ENCODE measurements at places on chromosomes 13 and 19.

- DNase-seq, result no peak
Observed at GRCh38 chr13:65504213-65504612, 1725.9 kb downstream of the PCDH9 start.

DNA sequence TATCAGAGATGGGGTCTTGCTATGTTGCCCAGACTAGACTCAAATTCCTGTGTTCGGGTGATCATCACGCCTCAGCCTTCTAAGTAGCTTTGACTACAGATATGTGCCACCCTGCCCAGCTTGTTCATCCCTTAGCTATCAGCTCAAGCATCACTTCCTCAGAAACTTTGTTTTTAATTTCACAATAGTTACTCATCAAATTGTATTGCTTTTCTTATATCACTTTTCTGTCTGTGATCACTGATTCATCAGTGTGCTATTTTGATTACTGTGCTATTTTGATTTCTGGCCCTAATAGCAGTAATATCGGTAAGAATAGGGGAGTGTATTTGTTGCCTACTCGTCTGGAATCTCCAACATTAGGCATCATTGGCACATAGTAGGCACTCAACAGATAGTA lies 878.6 kb upstream of the PCDH20 start:
- no peak for DNase-seq

DNA sequence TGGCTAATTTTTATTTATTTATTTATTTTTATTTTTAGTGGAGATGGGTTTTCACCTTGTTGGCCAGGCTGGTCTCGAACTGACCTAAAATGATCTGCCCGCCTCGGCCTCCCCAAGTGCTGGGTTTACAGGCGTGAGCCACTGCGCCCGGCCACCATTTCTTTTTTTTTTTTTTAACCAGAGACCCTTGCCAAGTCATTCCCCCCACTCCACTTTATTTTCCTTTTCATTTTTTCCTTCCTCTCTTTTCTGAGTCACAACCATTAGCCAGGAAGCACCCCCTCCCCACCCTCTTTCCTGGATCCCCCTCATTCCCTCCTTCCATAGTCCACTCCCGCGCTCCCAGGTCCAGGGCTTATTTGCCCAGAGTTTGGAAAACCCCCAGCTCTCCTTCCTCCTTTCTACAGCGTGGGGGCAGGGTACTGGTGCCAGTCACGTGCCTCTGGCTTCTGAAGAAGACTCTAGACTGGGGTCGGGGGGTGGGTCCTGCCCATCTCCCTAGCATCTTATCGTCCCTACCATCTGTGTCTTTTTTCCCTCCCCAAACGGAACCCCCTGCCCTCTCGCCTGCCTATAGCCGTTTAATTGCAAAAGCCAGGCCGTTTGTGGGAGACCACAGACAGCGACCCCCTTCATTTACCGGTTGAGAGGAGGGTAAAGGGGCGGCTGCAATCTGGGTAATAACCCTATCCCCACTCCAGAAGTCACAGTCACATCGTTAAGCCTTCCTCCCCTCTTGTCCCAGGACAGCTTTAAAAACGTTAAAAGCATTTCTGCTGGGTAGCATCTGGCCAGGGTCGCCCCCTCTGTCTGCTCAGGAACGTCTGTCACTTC lies 1.1 kb upstream of the CALR start:
- DNase-seq, result no peak

DNA sequence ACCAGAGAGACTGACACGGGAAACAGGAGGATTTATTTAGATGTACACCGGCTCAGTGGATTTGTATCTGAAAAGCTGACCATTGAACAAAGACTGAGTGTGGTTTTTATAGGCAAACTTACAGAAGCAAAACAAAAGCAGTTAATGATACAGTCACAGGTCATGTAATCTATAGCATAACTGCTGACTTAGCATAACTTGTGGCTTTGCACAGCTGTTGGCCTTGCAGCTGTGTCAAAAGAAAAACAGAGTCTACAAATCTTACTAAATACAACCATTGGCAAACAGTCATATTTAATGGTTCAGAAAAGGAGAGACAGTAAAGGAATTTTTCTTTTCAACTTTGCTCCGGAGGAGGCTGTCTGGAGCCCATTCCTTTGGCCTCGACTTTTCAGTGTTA lies 2.3 kb upstream of the ILF3 start:
- DNase-seq, result no peak

DNA sequence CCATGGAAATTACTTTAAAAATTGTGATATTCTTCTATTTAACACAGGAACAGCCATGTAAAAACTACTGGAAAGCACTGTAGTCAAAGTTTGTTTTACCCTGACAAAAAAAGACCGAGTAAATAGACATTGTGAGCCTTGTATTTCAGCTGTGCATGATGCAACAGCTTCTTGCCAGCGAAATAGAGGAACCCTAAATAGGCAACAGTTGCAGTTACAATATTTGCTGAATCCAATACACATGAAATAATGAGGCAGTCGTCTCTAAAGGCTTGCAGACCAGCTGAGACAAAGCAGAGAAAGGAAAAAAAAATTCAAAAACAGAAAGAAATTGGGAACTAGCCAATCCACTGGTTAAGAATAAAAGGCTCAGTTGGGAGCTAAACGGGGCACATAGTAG lies 1001.1 kb downstream of the OLFM4 start:
- no peak for DNase-seq

DNA sequence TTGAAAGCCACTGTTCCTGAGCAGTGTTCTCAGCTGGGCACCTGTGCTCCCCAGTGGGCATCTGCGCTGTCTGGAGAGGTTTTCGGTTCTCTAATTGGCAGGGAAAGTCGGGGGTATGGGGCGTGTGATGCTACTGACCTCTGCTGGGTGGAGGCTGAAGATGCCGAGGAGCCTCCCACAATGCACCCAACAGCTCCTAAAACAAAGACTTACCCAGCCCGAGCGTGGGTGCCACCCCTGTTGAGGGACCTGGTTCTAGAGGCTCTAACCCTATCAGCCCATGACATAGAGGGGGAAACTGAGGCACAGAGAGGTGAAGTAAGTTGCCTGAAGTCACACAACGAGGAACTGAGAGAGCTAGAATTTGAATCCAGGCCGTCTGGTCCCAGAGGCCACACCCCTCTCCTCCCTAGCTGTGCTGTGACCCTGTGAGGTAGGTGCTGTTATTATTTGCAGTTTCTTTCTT lies 2.3 kb downstream of the SPACA4 start:
- peak; percentile 36 for DNase-seq

DNA sequence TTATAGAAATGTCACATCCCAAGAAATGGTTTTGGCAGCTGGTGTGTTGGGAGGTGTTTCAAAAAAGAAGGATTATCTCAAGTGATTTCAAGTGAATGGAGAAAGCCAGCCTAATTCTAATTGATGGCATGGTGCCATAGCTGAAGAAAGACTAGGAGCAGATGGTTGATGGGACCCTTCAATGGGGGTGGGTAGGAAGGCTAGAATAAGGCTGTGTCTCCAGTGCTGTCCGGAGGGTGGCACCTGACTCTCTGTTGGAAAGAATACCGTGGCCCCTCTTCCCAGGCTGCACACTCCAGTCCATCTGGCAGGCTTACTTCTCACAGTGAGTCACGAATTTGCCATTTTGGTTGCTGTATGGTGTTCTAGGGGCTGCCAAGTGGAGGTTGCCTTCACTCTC lies 51.0 kb upstream of the GPR12 start:
- DNase-seq, result no peak

DNA sequence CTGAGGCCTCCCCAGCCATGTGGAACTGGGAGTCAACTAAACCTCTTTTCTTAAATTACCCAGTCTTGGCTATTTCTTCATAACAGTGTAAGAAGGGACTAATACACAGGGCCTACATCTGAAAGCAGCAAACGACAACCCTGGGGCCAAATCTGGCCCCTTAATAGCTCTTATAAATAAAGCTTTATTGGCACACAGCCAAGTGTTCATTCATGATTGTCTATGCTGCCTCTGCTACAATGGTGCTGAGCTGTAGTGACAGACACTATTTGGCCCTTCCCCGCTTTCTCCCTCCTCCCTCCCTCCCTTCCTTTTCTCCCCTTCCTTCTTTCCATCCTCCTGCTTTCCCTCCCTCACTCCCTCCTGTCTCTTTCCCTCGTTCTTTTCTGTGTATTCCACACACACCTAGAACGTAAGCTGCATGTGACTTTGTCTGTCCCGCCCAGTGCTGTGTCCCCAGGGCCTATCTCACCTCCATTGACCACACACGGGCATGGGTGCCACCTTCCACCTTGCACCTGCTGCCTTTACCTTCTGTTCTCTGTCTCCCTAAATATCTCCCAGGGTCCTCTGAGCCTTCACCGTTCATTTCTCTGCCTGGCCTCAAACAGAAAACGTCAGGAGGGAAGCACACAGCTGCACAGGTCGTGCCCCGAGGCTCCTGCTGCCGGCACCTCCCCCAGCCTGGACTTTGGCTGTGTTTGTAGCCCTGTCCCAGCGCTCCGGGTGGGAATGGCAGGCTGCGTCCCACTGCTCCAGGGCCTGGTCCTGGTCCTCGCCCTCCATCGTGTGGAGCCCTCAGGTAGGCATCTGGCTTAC lies at the start of gene PROZ:
TSS of gene PROZ (plus strand) at position 720 of the 819 bp plus-strand sequence. CDS start at position 733, 13 bp downstream.
- DNase-seq, result no peak

DNA sequence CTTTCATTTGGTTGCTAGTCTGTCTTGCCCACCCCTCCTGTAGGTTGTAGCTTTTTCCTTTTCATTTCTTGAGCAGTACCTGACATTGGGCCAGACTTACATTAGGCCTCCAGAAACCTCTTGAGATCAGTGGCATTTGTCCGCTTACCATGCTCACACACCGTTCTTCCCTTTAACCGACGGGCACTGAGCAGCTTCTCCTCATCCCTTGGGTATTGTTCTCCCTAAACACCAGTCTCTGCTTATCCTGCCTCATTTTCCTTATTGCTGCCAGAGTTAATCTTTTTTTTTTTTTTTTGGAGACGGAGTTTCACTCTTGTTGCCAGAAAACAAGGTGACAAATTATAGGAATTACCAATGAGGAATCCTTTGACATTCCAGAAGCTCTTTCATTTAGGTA lies 27.2 kb upstream of the KCTD4 start:
- no peak for DNase-seq

DNA sequence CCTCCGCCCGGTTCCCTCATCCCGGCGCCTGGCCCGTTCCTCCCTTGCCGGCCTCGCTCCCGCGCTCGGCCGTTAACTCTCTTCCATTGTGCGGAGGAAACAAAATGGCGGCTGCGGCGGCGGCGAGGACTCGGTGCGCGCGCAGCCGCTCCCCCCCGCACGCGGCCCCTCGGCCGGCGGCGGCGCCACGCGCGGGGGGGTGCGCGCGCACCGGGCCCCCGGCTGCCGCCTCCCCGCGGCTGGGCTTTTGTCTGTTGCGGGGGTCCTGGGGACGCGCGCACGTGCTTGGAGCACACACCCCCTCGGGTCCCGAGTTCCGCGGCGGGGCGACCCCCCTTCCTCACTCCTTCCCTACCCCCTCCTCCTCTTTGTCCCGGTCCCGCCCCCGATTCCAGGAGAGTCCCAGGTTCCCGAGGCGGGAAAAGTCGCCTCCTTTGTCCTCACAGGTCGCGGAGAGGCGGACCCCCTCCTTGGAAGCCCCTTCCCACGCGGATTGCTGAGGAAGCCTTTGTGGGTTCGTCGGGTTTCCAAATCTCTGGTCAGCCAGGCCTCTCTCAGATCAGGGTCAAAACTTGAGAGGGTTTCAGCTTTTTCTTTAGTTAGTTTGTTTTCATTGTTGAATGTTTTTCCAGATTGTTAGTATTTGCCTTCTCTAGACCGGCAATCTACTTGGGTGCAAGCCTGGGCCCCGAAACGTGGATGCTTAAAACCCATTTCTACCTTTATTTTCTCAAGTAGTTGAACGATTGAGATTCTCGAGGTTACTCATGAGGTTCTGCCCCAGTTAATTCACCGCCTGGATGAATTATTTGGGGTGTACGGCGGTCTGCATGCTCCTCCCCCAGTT lies 687 bp downstream of the ILF3 start:
- no peak for DNase-seq

DNA sequence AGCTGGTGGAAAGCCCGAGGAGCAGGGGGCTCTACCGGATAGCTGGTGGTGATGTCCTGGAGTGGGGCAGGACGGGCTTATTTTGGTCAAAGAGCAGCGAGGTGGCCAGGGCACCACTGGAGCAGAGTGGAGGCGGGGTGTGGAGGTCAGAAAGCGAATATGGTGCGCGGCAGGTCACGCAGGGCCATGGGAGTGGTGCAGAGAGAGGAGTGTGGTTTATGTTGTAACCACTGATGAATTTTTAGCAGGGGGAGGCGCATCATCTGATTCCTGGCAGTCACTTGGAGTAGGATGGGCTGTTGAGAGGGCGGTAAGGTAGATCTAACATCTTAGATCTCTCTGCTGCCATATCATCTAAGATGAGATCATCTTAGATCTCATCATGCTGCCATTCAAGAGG lies 1.4 kb upstream of the ZNF414 start:
- DNase-seq, result no peak

- DNase-seq, result no peak
Observed at GRCh38 chr13:52359534-52359933, 46.4 kb downstream of the THSD1 start.

DNA sequence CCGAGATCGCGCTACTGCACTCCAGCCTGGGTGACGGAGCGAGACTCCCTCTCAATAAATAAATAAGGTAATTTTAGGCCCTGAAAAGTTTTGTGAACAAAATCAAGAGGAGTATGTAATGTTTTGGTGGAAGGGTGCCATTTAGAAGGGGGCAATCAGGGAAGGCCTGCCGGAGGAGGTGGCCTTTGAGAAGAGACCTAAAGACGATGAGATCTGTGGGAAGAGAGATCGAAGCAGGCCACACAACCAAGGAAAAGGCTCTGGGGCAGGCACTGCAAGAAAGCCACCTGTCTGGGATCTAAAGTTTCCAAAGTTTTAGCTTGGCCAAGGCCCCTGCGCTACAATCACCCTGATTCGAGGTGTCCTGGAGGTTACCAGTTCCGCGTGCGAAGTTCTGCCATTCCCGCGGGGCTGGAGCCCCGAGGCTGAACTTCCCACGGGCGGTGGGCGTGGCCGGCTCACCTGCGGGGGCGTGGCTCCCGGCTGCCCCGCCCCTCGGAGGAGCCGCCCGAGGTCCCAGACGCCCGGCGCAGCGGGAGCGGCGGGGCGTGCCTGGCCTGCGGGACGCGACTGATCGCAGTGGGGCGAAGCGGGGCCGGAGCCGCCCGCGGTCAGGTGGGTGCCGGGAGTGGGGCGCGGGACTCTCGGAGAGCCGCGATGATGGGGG lies at the start of gene KLC3:
TSS of gene KLC3 (plus strand) at position 519 of the 667 bp plus-strand sequence. CDS start 4,792 bp downstream, outside the sequence.
- no peak for DNase-seq

DNA sequence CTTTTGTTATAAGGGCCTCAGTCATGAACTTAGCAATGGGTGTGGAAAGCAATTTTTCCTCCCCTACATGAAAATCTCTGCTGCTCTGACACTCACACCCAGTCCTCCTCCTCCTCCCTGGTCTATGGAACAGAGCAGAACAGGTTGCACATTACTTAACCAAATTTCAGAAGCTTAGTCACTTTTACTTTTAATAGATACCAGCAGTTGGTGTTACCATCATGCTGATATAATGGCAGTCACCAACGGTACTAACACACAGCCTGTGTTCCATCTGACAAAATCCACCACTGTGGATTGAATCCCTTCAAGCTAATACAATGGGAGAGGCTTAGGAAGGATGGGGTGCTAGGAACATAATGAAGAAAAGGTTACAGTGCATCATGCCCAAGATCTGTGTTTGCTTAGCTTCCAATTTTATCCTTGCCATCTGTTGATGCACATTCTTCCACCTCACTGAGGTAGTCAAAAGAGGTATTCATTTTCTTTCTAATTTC lies 9.8 kb downstream of the TPT1 start:
- DNase-seq, result no peak

GRCh38 chr19:17264641-17264979 lies at the start of gene USHBP1:
Gene USHBP1 (minus strand): TSS chr19:17264745. CDS start chr19:17264299, 446 bp downstream.
- DNase-seq, result no peak

- no peak for DNase-seq
Observed at GRCh38 chr13:80499536-80500290, 158.8 kb upstream of the SPRY2 start.

- DNase-seq, result no peak
Observed at GRCh38 chr19:40923934-40924391, 41.9 kb upstream of the CYP2A7 start.

GRCh38 chr19:51789061-51789795 lies 5.7 kb upstream of the FPR3 start:
- no peak for DNase-seq
